ENCODE measurements at places on chromosomes 2 and 18.

- DNase-seq, result no peak
Measured at GRCh38 chr18:53458944-53459580, 765.4 kb downstream of the MBD2 start.

DNA sequence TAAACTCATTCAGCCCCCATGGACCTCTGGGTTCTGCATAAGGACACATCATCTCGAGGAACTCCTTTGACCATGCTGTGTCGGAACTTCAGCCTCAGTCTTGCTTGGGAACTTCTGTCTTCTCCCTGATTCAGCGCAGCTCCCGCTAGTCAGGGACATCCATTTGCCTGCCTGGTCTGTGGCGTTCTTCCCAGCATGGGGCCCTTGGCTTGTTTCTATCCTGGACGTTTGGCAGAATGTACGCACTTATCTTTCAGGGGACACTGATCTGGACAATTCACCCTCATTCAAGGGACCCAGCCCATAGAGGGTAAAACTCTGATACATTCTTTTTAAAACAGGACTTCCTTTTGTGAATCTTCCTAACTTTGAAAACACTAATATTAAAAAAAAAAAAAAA lies 75.8 kb upstream of the WIPF1 start:
- DNase-seq, result no peak

- no peak for DNase-seq
Measured at GRCh38 chr2:105005181-105005951, 32.5 kb upstream of the MRPS9 start.

DNA sequence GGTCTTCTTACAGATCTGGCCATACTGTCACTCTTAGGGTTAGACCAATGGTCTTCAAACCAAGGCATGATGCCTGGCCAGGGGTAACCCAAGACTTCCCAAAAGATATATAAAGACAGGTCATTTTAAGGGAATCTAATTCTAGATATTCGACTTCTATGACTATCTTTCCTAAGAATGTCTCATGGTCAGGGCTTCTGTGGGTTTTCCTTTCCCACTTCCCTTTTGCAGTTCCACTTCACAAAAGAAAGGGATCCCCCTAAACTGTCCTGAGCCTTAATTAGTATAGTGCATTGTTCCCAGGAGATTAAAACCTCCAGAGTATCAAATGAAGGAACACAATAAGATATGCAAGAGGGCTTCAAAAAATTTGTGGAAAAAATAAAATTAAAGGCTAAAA lies 223.6 kb upstream of the SIX2 start:
- DNase-seq, result no peak

- DNase-seq, result no peak
Measured at GRCh38 chr2:172323861-172324597, 103.4 kb upstream of the ITGA6 start.

DNA sequence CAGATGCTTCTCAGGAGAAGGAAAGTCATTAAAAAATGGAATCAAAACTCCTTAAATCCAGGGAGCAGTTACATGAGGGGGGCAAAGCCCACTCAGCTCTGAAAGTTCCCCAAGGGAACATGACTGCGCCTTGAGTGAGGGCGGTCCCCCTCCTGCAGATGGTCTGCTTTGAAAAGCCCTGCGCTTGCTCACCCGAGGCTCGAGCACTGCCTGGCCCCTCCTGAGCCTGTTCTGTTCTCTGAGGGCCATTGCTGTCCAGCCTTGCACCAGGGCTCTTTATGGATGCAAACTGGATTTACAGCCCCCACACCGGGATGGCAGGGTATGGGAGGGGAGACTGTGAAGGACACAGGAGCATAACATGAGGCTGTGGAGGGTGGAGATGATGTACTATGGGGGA lies 37.8 kb upstream of the DNMT3A start:
- DNase-seq, result no peak

DNA sequence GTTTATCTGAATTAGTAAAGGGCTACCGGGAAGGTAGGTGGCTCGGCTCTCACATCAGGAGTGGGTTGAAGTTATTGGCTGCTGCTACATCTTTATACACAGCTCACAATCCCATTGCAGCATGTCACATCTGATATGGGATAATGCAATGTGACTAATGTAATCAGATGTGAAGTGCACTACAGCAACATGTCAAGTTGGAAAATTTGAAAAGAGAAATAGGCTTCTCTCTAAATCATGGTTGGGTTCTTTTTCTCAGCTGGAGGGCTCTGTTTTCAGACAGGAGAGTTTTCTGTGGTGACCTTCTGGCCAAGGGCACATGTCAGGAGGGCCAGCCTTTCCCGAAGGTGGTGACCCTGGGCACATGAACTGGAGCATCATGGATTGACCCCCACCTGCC lies 337.5 kb downstream of the HRH4 start:
- no peak for DNase-seq

- DNase-seq, result no peak
Measured at GRCh38 chr2:32423536-32423935, 66.7 kb downstream of the BIRC6 start.

GRCh38 chr2:11659851-11660250 lies 10.1 kb downstream of the NTSR2 start:
- no peak for DNase-seq

Measured in CD4-positive, alpha-beta T cell treated with Interleukin-4 for 4 hours (primary cell).